ENCODE measurements at places on chromosomes 12 and 14.

DNA sequence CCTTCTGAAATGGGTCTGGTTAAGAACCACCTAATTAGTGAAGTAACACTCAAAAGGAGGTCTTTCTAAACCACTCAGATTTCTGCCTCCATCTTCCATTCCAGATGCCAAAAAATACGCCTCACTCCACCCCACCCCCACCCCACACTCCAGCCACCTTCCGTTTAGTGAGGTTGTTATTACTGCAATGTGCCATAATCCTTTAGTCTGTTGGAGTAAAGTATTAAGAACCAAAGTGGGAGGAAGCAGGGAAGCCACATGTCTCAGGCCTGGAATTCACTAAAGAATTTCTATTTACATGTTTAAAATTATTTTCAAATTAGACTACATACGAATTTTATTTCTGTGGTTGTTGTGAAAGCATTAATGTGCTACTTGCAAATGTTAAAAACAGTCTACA, 7.4 kb downstream of the KIF21A start:
- DNase-seq, result no peak

- no peak for DNase-seq
These were observed 209.1 kb downstream of the TTC7B start for GRCh38 chr14:90607141-90607540.

DNA sequence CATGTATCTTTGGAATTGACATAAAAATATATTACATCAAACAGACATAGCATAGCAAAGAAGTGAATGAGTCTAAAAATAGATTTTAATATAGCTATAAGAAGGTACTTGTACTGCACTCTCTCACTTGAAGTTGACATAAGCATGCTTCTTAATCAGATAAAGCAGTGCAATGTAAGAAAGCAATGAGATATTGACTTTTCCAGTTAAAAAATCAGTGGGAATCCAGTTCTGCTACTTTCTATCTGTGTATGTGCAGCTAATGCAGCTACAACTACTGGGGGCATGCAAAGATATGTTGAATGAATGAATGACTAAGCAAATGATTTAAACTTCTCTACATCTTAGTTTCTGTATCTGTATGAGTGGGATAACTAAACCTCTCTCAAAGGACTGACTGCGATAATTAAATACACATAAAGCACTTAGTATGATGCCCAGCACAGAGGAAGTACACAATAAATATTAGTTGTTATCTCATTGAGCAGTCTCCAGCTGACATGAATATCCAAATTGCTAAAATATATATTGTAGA, 10.3 kb downstream of the WASHC3 start:
- no peak for DNase-seq

DNA sequence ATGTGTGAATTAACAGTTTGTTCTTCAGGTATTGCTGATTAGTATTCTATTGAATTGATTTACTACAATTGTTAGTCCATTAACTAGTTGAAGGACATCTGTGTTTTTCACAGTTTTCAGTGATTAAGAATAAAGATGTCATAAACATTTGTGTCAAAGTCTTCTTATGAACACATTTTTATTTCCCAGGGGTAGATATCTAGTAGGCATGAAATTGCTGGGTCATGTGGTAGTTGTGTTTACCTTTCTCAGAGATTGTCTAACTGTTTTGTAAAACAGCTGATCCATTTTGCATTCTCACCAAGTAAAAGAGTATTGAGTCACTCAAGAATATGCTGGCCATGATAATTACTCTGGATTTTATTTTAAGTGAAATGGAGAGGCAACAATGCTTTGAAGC, 1145.3 kb downstream of the FSCB start:
- no peak for DNase-seq

GRCh38 chr14:104650057-104650980, 39.1 kb upstream of the INF2 start:
- DNase-seq, result no peak

DNA sequence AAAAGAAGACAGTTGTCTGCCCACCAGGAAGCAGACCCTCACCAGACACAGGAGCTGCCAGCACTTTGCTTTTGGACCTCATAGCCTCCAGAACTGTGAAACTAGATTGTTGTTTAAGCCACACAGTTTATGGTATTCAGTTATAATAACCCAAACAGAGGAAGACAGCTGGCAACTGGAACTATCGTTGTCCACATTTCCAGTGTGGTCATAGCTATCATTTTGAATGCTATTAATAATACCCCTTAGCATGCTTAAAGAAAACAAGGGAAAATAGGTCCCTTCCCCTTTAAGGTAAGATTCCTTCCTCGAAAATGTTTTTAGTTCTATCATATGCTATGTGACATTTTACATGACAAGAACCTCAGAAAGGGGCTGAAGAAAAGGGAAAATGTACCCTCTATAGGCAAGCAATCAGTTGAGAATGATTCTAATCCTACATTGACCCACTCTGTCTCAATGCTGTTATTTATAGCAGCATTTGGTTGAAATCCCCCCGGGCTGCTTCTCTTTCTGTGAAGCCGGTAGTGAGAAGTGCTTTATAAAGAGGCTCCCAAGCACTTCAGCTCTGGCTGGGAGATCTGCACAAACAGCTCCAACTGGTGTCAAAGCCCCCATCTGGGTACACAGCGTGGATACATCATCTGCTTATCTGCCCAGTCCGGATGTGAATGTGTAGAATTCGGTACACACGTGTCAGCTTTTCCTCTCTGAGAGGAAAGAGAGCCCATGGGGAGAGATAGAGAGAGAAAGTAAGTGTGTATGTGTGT, 221.2 kb upstream of the FLRT2 start:
- no peak for DNase-seq

DNA sequence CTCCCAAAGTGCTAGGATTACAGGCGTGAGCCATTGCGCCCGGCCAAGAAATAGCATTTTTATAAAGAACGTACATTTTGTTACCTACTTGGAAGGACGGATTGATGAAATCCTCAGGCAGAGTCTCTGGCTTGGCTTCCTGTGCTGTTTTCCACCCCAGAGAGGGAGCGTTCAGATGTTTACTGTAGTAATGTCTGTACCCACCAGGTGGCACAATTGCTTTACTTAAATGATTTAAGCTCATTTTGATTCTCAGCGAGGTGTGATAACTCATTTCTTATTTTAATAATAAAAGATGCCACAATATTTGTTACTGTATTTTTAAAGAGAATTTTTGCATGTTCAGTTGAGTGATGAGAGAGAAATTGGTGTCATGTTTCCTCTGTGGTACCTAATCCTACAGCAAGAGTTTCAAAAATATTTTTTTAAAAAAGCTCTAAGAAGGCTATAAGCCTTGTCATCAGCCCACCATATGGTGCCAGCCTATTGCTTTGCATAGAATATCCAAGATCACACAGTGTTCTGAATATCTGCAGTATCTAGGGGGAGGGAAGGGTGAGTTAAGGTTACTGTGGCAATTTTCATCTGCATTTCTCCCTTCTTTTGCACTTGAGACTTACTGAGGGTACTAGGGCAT, 82.6 kb upstream of the TRAF3 start:
- DNase-seq, result no peak

DNA sequence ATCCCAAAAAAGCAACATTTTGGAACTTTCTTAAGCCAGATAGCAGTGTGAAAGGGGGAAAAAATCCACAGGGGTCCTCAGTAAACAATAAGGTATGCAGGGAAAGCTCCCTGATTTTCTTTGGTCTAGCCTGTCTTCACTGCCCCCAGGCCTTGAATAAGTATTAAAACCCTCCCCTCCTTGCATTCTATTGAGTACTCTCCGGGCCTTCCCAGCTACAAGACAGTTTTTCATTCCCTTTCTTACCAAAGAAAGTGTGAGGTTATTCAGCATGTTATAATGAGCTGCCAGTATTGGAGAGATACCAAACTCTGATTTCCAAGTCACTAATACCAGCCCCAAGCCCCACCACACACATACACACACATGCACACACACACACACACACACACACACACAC, 59.8 kb upstream of the KIF21A start:
- DNase-seq, result no peak

DNA sequence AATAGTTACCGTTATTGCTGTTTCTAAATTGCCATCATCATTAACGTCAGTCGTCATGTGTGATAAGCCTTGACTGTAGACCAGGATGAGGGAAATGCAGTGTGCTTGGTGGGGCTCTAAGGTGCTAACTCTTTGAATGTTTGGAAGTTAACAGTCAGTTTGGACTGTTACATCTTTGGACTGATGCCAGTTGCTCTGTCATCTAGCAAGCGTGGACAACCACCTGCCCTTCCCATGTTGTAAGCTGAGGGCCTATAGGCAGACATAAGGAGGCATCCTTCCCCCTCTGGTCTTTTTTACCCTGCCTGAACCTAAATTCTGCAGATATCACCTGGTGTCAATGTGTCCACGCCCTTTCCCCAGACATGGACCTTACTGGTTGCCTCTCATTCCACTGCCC, 94.4 kb downstream of the PPP2R5C start:
- DNase-seq, result no peak

GRCh38 chr14:32939254-32940065, 781 bp downstream of the NPAS3 start:
- no peak for DNase-seq

DNA sequence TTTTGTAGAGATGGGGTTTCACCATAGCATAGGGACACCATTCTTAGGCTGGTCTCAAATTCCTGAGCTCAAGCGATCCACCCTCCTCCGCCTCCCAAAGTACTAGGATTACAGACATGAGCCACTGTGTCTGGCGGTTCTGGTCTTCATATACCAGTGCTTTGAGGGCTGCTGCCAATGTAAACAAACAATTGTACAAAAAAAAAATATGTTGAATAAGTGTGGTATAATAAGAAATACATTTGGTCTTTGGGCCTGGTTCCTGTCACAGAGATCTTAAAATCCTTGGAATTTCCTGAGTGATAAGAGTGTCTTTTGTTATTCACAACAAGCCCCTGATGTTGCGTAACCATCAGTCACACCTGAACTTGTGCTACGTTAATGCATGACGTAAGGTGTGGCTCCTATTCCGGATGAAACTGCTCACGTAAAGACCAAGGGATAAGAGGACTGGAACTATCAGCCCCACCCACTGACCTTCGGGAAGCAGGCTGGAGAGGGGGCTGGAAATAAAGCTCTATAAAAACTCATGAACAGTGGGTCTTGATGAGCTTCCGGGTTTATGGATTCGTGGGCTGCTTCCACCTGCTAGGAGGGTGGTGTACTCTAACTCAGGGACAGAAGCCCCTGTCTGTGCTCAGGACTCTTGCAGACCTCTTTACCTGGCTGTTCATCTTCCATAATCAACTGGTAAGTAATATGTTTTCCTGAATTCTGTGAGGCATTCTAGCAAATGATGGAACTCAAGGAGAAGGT, 16.5 kb upstream of the RIMKLB start:
- DNase-seq, result no peak

DNA sequence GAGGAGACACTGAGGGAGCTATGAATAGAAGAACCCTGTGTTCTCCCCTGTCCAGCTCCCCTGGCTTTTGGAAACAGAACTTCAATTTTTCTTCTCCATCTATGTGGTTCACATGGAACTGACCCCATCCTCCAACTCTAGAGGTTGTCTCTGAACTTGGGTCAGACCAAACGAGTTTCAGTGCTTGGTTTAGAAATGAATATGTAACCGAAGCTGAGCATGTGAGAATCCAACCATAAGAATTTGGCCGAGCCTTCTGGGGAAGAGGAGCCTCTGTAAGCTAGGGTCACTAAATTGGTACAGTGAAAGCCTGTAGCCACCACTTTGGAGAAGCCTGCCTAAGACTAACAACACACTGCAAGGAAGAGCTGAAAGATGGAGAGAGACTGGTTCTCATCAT, 464.4 kb downstream of the ZFP36L1 start:
- DNase-seq, result no peak

GRCh38 chr12:111732786-111733185, 33.9 kb upstream of the ALDH2 start:
- no peak for DNase-seq

GRCh38 chr12:88241862-88242570, 99.9 kb downstream of the TMTC3 start:
- DNase-seq, result no peak

GRCh38 chr12:1610072-1610643, 15.8 kb upstream of the FBXL14 start:
- DNase-seq, result no peak

- no peak for DNase-seq
These were observed 848 bp upstream of the CPNE6 start for GRCh38 chr14:24070285-24071143.

GRCh38 chr12:71665090-71665463, 976 bp downstream of the THAP2 start:
- DNase-seq, result no peak

DNA sequence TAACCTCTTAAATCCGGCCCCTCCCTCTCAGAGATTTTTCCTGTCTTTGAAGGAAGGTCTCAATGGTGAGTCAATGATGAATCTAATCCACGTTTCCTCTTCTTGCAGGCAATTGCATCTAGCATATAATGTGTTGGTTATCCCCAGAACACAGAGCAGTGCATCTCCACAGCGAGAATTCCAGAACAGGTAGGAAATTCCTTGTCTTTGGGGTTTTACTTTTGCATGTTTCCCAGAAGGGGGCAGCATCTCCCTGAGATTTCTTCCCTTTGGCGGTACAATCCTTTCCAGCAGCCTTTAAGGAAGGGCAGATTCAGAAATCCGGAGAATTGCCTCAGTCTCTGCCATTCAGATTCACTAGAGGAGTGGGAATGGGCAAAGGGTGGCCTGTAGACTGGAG, 128.0 kb downstream of the KCNA5 start:
- DNase-seq, result no peak

DNA sequence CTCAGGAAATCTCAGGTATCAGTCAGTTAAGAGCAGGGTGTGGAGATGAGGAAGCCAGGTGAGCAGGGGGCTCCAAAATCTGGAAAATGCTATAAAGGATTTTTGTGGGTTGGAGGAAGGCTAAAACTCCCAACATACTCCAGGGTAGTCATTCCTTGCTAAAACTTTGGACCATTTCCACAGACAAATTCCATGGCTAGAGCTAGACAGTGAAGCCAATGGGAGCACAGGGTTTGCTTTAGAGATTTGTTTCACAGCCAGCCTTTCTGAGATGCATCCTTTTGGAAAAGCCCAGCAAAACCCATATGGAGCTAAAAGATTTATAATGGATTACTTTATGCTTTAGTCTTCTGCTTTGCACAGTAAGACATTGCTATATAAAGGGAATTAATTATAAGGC, 146.5 kb downstream of the SAMD4A start:
- no peak for DNase-seq

DNA sequence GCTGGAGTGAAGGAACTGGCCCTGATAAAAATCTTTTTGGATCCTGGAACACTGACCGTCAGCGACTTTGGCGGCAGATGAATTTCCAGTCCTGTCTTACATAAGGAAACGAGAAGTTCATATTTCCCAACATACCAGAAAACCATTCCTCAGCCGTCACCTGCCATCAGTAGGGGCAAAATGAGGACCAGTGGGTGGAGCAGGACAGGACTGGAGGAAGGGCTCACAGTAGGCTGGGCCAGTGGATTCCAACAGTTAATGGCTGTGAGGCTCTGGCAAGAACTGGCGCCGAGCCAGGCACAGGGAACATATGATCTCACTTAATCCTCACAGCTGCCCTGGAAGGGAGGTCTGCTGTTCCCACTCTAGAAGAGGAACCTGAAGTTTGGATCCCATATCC, 67.2 kb upstream of the FAM181A start:
- DNase-seq, result no peak

Data from esophagus squamous epithelium (tissue), 5 donors.